ENCODE measurements at places on chromosomes 11 and 22.
A peak's percentile ranks its signal among the peaks of the same experiment; 100 is the strongest.

- H3K27me3 ChIP-seq: no peaks in the 10 kb centered on the region
- no peak overlapping the region for H3K27ac ChIP-seq
- no peaks in the 10 kb centered on the region for H3K4me1 ChIP-seq
- H3K4me3 ChIP-seq: no peak overlapping the region
- no peak for DNase-seq
- no peaks in the 10 kb centered on the region for H3K36me3 ChIP-seq
These were observed 439.1 kb downstream of the METTL15 start for GRCh38 chr11:28547321-28547741.

- no peak for DNase-seq
- no peak overlapping the region for H3K27ac ChIP-seq
- H3K27me3 ChIP-seq: no peaks in the 10 kb centered on the region
- H3K4me1 ChIP-seq: no peaks in the 10 kb centered on the region
- no peaks in the 10 kb centered on the region for H3K36me3 ChIP-seq
These were observed 19.3 kb upstream of the ARAP1 start for GRCh38 chr11:72771507-72771906.

GRCh38 chr22:49971232-49972162, 10.9 kb downstream of the PIM3 start:
- H3K36me3 ChIP-seq: no peaks in the 10 kb centered on the region
- H3K4me1 ChIP-seq: peaks cover 31% of the 10 kb centered on the region
- H3K27ac ChIP-seq: peak overlapping the region; percentile 56
- no peak for DNase-seq

DNA sequence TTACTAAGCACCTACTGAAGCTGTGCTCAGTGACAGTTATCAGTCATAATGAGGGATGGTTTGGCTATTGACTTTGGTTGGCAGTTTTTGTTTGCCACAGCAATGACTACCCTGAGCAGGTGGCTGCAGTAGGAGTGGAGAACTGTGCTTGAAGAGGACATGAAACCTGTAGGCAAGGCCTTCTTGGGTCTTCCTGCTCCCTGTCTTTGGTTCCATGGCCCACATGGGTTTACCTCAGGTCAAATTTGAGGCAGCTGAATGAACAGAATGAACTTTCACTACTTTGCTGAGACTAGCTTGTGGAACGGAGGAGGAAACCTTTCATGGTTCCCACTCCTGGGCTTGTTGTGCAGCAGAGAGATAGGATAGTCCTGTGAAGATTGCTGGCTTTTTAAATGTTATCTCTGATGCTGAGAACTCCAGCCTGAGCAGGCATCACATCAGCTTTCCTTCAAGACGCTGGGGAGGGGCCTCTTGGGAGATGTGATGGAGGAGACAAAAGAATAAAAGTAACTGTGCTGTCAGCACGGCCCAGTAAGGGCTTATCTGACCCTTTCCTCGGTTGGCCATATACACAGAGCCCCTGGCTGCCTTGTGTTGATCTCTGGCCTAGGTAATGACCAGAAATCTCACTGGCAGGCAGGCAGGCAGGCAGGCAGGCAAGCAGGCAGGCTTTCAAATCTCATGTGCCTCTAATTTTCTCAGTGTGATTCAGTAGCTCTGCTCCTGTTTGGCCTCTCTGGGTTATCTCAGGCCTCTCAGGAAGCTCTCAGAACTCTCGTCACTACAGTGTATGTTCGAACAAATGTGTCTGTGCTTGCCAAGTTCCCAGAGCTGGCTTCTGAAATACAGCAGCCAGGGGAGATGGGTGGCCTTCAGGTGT, 12.0 kb downstream of the STIM1 start:
- DNase-seq: no peak
- H3K27me3 ChIP-seq: no peaks in the 10 kb centered on the region
- peaks cover 43% of the 10 kb centered on the region for H3K4me1 ChIP-seq
- no peaks in the 10 kb centered on the region for H3K36me3 ChIP-seq

DNA sequence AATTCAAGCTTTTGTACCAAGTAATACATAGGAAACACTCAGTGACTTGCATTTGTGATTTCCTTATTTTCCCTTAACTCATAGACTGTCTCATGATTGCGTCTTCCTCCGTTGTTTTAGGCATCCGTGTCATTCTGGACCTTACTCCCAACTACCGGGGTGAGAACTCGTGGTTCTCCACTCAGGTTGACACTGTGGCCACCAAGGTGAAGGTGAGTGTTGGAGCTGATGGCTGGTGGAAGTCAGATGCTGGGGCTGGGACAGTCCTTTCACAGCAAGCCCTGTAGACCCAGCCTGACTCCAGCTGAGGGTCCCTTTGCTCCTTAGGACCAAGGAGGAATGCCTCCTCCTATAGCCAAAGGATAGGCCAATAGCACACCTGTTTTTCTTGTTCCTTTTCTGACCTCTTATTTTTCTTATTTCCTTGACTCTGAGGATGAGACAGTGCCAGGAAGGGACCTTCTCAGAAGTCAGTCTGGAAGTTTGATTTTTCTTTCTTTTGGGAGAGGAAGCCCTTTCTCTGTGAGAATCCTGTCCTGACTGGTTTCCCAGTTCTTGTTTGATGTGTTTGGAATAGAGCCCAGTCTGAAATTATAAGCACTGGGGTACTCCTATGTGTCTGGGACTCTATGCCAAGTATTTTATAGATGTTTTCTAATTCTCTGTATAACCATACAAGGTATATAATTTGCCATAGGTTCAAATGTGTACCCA, 2.2 kb downstream of the SLC3A2 start:
- peaks cover 52% of the 10 kb centered on the region for H3K36me3 ChIP-seq
- peak overlapping the region; percentile 96 for H3K27ac ChIP-seq
- DNase-seq: no peak
- H3K4me3 ChIP-seq: no peak overlapping the region

DNA sequence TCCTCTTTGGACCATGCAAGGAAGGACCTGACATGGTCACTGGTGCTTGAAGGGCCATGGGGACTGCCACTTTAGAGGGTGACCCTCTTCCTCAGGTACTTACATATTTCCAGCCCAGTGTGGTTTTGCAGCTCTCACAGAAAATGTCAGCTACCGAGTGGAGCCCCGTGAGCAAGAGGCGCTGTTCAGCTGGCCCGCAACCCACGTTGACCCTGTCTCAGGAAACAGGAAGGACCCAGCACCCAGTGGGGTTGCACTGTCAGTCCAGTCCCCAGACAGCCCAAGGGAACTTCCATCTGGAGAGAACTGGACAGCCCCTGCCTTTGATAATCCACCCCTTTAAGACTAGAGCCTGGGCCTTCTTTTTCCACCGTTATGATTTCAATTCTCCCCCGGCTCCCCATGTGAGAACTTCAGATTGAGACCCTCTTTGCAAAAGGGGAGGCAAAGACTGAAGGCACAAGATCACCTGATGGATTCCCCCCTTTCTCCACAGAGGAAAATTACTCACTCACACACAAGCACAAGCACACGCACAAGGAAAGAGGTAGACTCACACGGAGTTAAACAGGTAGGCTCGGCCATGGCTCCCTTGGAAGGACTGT, 3.4 kb downstream of the YPEL4 start:
- no peak for DNase-seq
- H3K36me3 ChIP-seq: no peaks in the 10 kb centered on the region
- H3K4me3 ChIP-seq: no peak overlapping the region
- peaks cover 41% of the 10 kb centered on the region for H3K27me3 ChIP-seq
- peaks cover 26% of the 10 kb centered on the region for H3K4me1 ChIP-seq

- no peak overlapping the region for H3K27ac ChIP-seq
- no peaks in the 10 kb centered on the region for H3K27me3 ChIP-seq
- H3K4me1 ChIP-seq: peaks cover 7% of the 10 kb centered on the region
- no peak for DNase-seq
These were observed 40.2 kb upstream of the MOB2 start for GRCh38 chr11:1526785-1527184.

DNA sequence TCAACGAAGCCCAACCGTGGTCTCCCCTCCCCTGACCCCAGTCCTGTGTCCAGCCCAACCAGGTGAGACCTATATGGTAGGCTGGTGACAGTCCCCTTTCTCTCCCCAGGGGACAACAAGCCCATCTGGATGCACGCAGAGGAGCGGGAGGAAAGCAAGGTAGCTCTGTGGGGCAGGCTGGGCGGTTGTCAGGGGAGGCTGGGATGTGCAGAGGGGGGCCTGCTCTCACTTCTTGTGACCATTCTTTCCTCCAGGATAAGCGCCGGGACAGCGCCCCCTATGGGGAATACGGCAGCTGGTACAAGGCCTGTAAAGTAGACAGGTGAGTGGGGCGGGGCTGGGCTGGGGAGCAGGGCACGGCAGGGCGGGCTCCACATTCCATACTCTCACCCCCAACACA, 3.5 kb upstream of the RAB1B start:
- peaks cover 31% of the 10 kb centered on the region for H3K36me3 ChIP-seq
- no peak overlapping the region for H3K4me3 ChIP-seq
- no peak overlapping the region for H3K27ac ChIP-seq
- DNase-seq: peak; percentile 16
- H3K27me3 ChIP-seq: no peaks in the 10 kb centered on the region

DNA sequence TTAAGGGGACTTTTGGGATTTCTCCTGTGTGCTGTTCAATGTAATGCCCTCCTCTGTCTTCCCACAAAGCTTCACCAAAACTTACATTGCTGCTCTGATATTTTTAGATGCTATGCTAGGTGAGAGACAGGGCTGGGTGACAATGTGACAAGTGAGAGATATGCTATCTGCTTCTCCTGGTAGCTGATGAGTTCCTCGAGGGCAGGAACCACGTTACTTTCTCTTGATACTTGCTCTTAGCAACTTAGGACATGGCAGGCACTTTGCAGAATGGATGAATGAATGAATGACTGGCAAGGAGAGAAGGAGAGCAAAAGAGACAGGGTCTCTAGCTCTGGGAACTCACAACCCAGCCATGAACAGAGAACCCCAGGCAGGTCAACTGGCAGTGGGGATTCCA, 115.4 kb downstream of the C11orf58 start:
- no peak overlapping the region for H3K4me3 ChIP-seq
- no peak overlapping the region for H3K27ac ChIP-seq

GRCh38 chr11:80451105-80451504, 1010.3 kb upstream of the TENM4 start:
- H3K4me3 ChIP-seq: no peak overlapping the region
- no peaks in the 10 kb centered on the region for H3K4me1 ChIP-seq
- H3K27me3 ChIP-seq: no peaks in the 10 kb centered on the region
- H3K27ac ChIP-seq: no peak overlapping the region
- no peaks in the 10 kb centered on the region for H3K36me3 ChIP-seq
- DNase-seq: no peak

DNA sequence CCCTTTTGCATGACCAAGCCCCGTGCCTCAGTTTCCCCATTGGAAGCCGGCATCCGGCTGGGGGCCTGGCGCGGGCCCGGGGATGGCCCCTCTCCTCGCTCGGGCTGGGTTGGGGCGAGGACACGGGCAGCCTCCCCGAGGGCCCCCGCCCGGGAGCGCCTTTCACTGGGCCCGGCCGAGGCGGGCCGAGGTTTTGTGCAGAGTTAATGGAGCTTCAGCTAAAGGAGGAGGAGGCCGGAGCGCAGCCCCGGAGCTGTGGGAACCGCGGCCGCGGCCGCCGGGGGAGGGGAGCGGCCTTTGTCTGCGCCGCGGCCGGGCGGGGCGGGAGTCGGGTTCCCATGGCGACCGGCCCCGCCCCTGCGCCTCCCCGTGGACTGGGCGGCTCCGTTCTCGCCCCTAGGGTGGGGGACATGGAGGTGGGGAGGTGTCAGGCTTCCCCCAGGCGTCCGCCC, 1.4 kb upstream of the MAPK11 start:
- peak overlapping the region; percentile 64 for H3K4me3 ChIP-seq
- peaks cover 37% of the 10 kb centered on the region for H3K4me1 ChIP-seq

GRCh38 chr11:132648851-132649250, 883.5 kb downstream of the OPCML start:
- no peaks in the 10 kb centered on the region for H3K36me3 ChIP-seq
- no peaks in the 10 kb centered on the region for H3K4me1 ChIP-seq
- no peak for DNase-seq

DNA sequence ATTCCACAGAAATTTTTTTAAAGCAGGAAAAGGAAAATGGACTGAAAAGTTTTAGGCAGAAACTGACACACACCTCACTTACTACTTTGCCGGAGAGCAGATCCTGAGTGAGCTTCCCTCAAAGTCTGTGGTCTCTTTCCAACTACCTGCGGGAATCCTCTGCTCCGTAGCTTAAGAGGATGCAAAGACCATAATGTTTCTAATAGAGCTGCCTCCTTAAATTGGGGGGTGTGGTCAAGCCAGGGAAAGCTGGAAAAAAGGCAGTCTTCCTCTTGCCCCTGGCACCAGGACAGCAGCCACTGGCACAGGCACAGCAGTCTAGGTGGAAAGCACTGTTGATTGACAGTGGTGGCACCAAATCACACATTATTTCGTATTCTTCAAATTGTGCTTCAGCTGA, at the start of gene ETS1:
Gene ETS1, minus strand, starts transcription at position 144 of the 400 bp plus-strand sequence. CDS start 14,428 bp downstream, outside the sequence.
- H3K27ac ChIP-seq: no peak within 1 kb of the TSS
- no peaks in the 10 kb centered on the region for H3K27me3 ChIP-seq
- DNase-seq: no peak
- no peak within 1 kb of the TSS for H3K4me3 ChIP-seq
- H3K4me1 ChIP-seq: no peaks in the 10 kb centered on the region

- H3K27me3 ChIP-seq: no peaks in the 10 kb centered on the region
- DNase-seq: no peak
These were observed 851.1 kb upstream of the RAG2 start for GRCh38 chr11:37449146-37449545.

- H3K4me3 ChIP-seq: no peak overlapping the region
- H3K27me3 ChIP-seq: no peaks in the 10 kb centered on the region
- no peak overlapping the region for H3K27ac ChIP-seq
- H3K4me1 ChIP-seq: no peaks in the 10 kb centered on the region
These were observed 37.6 kb downstream of the MAP6 start for GRCh38 chr11:75631086-75631730.

DNA sequence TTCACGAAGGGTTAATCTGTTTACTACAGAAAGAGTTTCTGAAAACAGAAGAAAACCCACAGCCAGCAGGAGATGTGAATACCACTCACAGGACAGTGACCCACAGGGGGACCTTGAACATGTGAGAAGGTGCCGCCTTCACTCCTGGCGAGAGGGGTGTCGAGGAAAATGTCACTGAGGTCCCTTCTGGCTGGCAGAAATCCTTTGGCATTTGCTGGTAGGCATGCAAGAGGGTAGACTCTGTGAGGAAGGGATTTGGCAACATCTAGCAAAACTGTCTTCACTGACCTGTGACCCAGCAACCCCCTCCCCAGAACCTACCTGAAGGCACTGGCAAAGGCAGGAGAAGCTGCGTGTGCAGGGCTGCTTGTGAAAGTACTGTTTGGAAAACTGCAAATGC, 8.6 kb downstream of the KCNQ1 start:
- no peak overlapping the region for H3K4me3 ChIP-seq
- H3K36me3 ChIP-seq: no peaks in the 10 kb centered on the region
- no peak for DNase-seq
- peaks cover 2% of the 10 kb centered on the region for H3K4me1 ChIP-seq
- no peak overlapping the region for H3K27ac ChIP-seq
- no peaks in the 10 kb centered on the region for H3K27me3 ChIP-seq

- no peaks in the 10 kb centered on the region for H3K27me3 ChIP-seq
- H3K27ac ChIP-seq: no peak overlapping the region
- H3K36me3 ChIP-seq: peaks cover 19% of the 10 kb centered on the region
These were observed 5.9 kb downstream of the INCENP start for GRCh38 chr11:62129590-62130282.

Measured in effector memory CD4-positive, alpha-beta T cell (primary cell).